ENCODE measurements at places on chromosomes 7 and 10.
A peak's percentile ranks its signal among the peaks of the same experiment; 100 is the strongest.

GRCh38 chr7:16268821-16269768 is 152.2 kb downstream of the CRPPA start:
- DNase-seq, result no peak

DNA sequence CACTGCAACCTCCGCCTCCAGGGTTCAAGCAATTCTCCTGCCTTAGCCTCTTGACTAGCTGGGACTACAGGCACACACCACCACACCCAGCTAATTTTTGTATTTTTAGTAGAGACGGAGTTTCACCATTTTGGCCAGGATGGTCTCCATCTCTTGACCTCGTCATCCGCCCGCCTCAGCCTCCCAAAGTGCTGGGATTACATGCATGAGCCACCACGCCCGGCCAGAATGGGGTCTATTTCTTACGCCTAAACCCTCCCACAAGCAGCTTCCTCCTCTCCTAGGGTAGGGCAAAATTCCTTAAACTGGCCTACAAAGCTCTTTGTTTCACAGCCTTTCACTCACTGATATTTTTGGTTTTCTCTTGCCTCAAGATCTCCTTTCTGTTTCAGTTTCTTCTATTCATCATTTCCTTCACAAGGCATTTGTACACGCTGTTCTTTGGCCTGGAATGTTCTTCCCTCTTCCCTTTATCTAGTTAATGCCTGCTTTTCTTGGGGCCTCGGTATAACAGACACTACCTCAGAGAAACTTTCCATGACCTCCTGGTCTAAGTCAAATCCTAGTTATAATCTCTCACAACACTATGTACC is 6.7 kb downstream of the CPEB3 start:
- no peak for DNase-seq

DNA sequence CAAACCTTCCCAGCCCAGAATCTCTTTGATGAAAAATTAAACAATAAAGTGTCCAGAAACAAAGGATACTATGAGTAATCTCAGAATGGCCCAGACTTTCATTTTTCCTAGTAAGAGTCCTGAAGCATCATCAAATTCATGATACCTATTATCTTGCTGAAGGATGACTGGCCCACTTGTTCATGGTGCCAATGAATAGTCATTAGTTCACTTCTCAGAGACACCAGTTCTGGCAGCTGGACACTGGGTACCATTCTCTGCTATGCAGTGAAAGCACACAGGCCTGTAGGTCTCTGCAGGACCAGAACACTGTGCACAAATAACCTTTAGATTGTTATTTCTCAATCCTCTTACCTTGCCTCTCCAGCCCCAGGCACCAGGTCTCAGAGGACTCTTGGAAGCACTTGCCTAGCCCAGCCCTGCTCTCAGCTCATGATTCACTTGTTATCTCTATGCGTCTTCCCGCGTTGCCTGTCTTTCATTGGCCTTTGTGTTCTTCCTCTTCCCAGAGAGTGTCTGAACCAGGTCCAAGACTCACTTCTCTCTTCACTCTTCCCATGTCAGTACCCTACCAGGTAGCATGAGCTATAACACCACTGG is 98.1 kb upstream of the AGBL3 start:
- DNase-seq, result no peak

GRCh38 chr7:139681463-139681755 is 96.4 kb downstream of the HIPK2 start:
- DNase-seq, result no peak

DNA sequence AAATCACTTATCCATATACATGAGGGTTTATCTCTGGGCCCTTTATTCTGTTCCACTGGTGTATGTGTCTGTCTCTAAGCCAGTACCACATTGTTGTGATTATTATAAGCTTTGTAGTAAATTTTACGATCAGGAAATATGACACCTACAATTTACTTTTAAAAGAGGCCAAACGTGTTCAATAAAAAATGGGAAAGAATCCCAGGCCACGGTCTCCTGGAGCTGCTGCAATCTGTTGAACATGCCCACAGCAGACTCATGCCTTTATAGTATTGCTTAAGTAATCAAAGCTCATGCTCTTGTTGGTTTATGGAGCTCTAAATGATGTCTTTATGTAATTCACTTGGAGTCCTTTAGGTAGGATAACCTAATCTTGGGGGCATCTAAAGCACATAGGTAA is 273.0 kb downstream of the ZMYND11 start:
- DNase-seq, result no peak

DNA sequence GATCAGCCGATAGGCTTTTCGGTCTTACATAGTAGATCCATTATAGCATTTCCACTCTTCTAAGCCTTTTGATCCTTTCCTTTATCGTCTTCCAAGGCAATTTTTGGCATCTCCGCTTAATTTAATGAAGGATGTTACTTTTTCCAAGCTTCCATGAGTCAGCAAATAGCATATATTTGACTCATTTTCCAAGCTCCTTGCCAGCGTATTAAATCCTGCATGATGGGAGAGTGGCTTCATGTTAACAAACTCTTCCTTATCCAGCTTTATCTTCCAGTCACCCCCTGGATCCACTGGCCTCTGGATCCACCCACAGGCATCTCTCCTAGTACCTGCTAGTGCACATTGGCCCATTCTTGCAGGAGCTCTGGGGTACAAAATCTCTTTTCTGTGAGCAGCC is 13.0 kb downstream of the OR9A2 start:
- no peak for DNase-seq

DNA sequence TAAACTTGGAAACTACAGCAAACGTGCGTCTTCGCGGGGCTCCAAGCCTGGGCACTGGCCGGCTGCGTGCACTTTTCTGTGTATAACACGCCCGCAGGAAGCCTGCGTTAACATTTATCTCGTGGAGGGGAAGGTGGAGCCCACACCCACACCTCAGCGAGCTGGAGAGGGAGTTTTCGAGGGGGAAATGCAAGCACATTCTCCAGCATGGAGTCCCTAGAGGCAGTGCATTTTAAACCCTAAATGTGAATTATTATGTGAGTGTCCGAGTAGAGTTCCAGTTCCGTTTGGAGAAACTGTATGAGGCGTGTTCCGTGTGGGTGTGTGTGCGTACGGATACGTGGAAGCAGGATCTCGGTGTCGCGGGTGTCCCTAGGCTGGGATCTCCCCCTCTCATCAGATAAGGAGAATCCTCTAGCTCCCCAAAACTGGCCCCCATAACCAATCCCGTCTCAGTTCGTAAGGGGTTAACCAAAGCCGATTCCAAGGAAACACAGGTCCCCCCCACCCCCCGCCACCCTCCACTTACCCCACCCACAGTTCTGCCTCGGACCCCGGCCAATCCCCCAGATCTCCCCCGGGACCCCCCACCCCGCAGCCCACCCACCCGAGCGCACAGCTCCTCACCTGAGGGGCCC is 403 bp downstream of the CDK6 start:
- peak; percentile 67 for DNase-seq

DNA sequence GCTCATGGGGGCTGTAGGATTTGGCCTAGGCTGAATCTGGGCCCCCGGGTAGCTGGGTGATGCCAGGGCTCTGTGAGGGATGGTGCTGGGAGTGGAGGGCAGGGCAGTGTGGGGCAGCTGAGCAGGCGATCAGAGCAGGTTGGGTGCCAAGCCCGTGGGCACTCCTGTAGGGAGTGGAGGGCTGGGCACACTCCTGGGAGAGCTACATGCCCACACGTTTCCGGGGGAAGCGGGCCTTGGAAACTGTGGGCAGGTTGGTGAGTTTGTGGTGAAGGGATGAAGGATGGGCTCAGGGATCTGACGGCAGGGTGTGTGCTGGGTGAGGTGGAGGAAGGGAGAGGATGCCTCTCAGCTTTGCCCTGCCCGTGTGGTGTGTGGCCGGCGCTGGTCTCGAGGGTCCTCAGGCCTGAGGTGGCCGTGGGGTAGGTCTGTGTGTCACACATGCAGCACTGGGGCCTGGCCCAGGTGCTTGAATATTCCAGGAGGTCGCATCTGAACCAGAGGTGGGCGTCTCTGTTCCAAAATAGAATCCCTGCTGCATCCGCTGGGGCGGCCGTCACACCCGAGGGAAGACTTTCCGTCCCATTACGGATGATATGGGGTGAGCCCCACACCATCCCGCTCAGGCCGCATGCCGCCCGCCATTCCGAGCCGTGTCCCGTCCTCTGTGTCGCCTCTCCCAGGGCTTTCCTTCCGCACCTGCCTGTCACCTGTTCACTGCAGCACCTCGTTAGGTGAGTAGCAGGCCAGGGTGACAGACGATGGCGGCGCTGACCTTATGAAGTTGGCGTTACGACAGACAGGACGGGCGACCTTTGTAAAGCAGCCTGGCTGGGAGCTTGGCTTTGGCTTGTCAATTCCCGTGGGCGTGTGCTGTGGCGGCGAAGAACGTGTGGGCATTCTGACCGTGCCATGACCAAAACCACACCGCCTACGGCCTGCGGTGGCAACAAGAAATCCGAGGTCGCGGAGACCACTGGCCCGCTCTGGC is 143.6 kb downstream of the ACTR3B start:
- DNase-seq, result no peak

DNA sequence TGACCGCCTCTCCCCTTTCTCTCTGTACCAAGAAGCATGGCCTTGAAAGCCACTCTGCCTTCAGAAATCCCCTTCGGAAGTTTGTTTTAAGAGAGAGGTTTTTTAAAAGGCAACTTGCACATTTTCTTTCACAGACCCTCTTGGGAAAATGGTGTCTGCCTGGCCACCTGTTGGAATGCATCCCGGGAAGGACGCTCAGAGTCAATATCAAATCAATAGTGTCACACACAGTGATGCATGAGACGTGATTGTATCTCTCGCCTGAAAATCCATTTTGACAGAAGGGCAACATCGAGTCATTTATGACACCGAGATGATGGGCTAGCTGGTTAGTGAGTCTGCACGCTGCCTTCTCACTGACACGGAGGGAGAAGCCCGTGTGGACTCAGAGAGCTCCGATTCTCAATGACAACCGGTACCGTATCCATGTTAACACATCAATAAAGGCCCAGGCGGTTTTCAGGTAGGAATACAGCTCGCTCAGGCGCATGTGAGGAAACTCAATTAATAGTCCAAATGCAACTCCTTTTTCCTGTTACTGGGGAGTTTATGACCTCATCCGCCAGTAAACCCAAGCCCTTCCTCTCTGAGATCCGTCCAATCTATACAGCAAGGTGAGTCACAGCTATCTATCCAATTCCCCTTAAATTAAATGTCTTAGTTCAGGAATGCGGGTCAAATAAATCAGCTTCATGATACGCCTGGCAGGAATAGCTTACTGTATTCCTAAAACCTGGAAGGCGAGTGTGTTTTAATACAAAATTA is 621.5 kb upstream of the MKI67 start:
- no peak for DNase-seq

DNA sequence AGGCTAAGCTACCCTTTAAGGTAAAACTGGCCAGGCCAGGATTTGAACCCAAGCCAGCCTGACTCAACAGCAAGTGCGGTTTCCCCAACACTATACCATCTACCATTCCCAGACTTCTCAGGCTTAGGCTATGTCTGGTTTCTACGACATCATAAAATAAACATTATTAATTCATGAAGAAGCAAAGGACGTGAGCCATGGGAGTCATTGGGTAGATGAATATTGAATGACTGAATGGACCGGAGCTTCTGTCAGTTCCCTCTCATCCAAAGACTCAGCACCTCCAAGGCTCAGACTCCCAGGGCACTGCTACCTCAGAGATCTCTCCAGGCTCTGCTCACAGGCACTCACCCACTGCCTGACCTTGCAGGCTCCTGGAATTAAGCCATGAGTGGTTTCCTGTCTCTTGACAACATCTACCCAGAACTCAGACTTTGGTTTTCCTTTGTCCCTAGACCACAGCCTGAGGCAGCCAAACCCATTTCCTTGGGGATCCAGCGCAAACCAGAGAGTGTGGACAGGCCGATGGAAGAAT is 64.6 kb upstream of the STEAP1B start:
- no peak for DNase-seq

- DNase-seq, result no peak
These were observed 176.0 kb upstream of the CCDC6 start for GRCh38 chr10:60082341-60082740.

DNA sequence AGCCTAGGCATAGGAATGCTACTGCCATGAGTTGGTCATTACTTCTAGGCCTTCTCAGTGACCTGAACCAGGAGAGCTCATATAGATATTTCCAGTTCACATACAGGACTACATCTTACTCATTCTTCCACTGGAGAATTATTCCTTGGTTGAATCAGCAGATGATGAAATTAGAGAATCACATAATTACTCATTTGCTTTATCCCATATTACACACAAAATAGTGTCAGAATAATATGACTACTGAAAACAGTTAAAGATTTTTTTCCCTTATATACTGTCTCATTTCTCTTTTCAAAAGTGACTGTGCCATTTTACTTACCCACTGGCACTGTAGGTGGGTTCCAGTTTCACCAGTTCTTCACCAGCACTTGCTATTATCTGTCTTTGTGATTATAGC is 18.5 kb downstream of the BMS1 start:
- DNase-seq, result no peak

- DNase-seq, result no peak
These were observed 20.5 kb upstream of the CEP41 start for GRCh38 chr7:130461272-130461671.

DNA sequence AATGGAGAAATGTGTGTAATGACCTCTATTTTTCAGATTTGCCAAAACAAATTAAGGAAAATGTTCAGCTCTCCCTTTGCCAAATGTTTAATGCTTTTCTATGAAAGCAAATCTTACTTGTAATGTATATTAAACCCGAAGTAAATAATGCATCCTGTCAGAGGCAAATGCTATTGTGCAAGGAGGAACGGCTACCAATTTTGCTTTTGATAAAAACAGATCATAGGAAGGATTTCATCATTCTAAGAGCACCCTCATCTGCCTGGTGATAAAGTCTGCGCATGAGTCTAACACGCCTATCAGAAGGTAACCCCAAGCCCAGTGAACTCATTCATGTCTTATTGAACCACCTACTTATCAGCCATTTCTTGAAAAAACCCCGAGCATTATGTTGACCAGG is 412.4 kb upstream of the MKI67 start:
- DNase-seq, result no peak

DNA sequence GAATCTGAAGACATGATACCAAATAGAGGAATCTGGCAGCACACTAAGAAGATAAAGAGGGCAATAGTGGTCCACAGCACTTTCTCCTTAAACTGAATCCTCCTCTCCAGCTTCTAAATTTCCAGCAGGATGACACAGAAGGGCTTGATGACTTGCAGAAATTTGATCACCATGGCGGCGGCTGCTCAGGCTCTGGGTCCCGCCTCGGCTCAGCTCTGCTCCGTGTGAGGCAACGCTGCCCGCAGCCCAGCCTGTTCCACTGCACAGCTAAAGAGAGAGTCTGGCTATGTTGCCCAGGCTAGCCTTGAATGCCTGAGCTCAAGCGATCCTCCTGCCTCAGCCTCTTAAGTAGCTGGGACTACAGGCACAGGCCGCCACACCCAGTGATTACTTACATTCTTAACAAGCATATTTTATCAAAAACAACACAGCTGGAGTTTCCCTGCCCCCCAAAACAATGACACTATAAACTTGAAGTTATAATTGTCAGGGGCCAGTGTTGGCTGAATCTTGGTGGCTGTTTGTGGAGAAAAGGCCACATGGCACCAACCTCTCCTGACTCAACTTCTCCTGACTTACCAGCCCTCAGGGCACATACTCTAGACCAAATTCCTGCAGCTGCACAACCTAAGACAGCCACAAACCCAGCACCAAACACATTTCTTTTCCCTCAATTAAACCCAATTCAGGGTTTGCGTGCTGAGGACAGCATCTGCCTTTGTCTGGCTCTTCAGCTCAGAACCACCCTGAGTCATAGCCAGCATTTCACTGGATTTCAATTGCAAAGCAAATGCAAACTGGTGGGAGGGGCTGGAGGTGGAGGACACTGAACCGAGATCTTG is 11.6 kb upstream of the TNPO3 start:
- DNase-seq, result no peak

All from caudate nucleus (tissue), 63 donors.